ENCODE measurements at places on chromosomes 4 and X.

- DNase-seq, result no peak
Observed at GRCh38 chr4:7647186-7647585, 212.5 kb upstream of the PSAPL1 start.

DNA sequence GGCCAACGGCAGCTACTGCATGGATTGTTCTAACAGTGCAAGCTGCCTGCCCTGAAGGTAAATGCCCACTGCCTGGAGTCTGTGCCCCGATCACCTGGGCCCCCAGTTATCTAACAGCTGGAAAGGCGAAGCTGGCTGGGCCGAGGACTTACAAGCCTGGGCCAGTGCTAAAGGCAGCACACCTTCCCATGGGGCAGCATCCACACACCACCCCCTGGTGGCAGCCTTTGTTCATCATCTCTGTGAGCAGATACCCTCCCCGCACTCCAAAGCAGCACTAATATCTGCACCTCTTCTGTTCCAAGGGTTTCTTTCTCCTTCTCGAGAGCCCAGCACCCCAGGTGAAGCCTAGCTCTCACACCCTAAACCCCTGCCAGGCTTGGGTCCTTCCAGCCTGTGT is 7.6 kb downstream of the SLC2A9 start:
- DNase-seq, result no peak

- DNase-seq, result no peak
Observed at GRCh38 chrX:120759685-120760084, 116.0 kb downstream of the CT47B1 start.

- no peak for DNase-seq
Observed at GRCh38 chrX:122464341-122464740, 719.7 kb upstream of the GRIA3 start.

DNA sequence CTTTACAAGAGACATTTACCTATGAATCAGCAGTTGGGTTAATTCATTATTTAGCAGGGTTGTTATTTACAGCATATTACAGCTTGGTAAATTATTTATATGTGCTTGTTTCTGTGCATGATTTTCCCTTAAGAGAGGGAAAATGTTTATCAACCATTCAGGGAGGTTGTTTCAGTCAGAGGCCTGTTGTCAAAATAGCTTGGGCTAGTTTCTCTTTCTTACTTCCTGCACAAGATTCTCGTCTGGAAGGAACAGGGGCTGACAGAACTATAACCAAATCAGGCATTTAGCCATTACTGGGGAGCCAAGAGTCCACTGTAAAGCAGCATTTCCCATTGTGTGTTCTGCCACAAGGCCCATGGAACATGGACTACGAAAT is 135.8 kb downstream of the HS6ST2 start:
- DNase-seq, result no peak

DNA sequence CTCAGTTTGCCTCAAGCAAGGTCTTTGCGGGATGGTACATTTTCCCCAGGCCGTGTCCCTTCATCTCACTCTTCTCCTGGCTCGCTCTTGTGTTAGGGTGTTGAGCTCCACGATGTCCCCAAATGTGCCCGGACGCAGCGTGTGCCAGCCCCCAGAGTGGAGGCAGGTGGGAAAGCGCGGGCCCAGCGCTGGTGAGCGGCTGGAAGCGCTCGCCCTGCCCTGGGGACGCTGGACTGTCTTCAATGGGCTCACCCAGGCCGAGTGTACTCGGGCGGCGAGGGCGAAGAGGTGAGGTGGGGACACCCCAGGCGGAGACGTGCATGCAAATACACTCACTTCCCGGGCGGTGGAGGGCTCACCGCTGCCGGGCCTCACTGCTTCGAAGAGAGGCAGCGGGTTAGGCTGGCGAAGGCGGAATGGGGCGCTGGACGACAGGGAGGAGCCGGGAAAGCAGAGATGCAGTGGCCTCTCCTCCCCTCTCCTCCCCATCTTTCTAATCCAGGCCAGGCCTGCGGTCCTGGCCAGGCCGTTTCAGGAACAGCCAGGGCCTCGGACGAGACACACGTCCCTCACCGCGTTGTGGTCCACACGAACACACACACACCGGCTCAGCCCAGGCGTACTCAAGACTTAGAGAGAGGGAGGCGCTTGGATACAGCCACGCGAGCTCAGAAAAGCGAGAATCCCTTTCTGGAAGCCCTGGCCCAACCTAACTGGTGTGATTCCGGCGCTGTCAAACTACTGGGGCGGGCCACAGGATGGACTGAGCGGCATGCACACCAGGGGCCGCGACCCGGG is 2.2 kb downstream of the NKX6-1 start:
- DNase-seq, result no peak

DNA sequence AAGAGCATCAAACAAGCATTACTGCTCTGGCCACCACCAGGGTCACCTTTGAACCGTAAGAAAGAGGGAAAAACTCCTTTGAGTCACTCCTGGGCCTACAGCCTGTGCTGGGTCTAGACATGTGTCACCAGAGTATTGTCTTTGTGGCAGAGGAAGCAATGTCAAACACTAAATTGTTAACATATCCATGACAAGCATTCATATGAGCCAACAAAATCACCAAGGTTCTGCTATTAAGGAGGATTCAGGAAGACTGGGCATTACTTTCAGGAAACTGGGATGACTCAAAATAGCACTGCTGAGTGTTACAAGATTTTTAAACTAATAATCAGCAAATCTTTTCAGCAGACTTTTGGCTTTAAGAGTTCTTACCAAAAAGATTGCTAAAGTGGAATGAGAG is 28.1 kb downstream of the LGI2 start:
- no peak for DNase-seq

GRCh38 chr4:150079081-150079581 is 886 bp downstream of the DCLK2 start:
- DNase-seq, result no peak

- no peak for DNase-seq
Observed at GRCh38 chrX:110070970-110071369, 68.1 kb downstream of the TMEM164 start.

DNA sequence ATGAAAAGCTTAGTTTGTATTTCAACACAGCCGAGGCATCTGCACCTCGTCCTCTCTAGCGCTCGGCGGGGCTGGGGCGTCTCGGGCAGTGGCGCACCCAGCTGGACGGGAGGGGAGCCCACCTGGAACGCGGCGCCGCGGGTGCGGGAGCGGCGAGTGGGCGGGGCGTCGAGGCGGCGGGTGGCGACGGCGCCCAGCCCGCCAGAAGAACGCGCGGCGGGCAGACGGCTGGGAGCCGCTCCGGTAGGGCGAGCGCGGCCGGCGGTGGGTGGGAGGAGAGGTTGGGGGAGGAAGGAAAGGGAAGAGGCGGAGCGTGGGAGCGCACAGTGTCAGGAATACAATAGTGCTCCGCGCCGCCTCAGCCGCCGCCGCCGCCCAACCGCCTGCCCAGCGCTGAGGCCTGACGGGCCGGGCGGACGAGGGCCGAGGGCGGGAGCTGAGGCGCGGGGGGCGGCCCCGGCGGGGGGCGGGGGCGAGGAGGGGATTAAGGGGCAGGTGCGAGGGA is at the start of gene JADE3:
TSS of gene JADE3 (plus strand) at position 324 of the 505 bp plus-strand sequence. CDS start 72,474 bp downstream, outside the sequence.
- DNase-seq, result no peak

GRCh38 chrX:155216179-155216939 is at the start of gene VBP1:
TSS of gene VBP1 (plus strand) at chrX:155216460. CDS start at chrX:155216483, 23 bp downstream.
- DNase-seq, result peak; percentile 75

DNA sequence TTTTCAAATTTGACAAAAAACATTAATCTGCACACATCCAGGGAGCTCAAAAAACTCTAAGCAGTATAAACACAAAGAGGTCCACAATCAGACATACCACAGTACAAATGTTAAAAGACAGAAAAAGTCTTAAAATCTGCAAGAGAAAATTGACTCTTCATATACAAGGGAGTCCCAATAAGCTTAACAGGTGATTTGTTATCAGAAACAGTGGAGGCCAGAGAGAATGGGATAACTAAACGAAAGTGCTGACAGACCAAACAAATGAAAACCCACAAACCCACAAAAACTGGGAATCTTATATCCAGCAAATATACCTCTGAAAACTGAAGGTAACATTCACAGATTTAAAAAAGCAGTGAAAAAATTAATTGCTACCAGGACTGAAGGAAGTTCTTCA is 182.0 kb upstream of the PAQR3 start:
- no peak for DNase-seq

GRCh38 chrX:16695079-16695676 is 17.3 kb downstream of the CTPS2 start:
- DNase-seq, result peak; percentile 44

DNA sequence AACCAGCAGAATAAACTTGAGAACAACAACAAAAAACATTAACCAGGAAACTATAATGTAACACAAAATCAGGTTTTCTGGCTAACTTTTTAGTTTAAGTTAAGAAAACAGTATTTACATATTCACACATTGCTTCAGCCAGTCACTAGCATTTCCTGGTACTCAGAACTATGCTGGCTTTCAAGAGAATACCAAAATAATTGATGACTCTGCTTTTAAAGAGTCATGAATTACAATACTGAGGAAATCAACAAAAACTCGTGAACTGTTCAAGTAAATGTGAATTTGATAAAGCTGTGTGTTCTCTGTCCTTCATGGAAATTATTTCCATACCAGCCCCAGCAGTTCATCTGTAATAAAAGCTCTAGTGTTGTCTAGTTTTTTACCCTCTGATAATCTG is 27.4 kb downstream of the PRSS12 start:
- no peak for DNase-seq

Data from activated naive CD4-positive, alpha-beta T cell (primary cell).